Stomach (tissue), 19 donors: ENCODE measurements at places on chromosomes 6 and 20. TPM values are rescaled to one million over a fixed set of nuclear protein-coding genes. Genes with fewer than 3 reads are reported as not detected.

GRCh38 chr20:45822857-45823256 is 4.3 kb downstream of the TNNC2 start:
- H3K4me3 ChIP-seq: no peak overlapping the region
- DNase-seq: peak; percentile 54
- no peaks in the 10 kb centered on the region for H3K36me3 ChIP-seq
- H3K27me3 ChIP-seq: peaks cover 37% of the 10 kb centered on the region

Gene DDX43
- 4.4 TPM for total RNA-seq

DNA sequence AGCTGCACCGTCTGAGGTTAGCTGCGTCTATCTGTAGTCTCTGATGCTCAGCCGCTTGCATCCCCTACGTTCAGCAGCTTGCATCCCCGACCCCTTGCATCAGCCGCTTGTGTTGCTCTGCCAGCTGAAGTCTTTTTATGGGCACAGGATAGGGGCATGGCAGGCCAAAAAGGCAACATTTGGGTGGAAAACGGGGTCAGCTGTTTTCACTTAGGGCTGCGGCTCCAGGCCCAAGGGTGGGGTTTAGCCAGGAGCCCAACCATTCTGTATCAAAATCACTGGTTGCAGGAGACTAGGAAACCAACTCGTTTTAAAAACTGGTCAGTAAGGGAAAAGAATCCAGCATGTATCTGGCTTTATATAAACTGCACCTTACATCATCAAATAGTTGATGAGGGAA is 49.9 kb downstream of the FAM50B start:
- H3K36me3 ChIP-seq: no peaks in the 10 kb centered on the region
- no peak overlapping the region for H3K4me3 ChIP-seq
- peaks cover 3% of the 10 kb centered on the region for H3K27me3 ChIP-seq
- no peak overlapping the region for H3K27ac ChIP-seq

DNA sequence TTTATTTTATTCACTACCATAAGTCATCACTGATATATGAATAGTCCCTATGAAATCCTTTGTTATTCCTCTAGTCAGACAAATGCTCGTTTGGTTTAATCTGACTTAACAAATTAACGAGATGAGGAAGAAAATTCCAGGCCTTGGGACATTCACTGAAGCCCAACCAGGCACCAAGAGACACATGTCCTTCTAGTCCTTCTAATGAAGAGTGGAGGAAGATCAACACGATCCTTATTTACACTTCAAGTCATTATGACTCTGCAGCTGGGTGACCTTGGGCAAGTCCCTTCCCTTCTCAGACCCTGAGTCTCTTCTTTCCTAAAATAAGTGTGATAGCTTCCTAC is 117.5 kb downstream of the CEBPB start:
- peak overlapping the region; percentile 93 for H3K27ac ChIP-seq
- peaks cover 64% of the 10 kb centered on the region for H3K4me1 ChIP-seq
- no peak for DNase-seq
- no peaks in the 10 kb centered on the region for H3K36me3 ChIP-seq
- H3K27me3 ChIP-seq: no peaks in the 10 kb centered on the region

Gene BRD2
- total RNA-seq: 367 TPM
